ENCODE measurements at places on chromosomes 11 and 22.

GRCh38 chr22:38833061-38833460, 10.8 kb downstream of the NPTXR start:
- DNase-seq, result no peak

GRCh38 chr11:27060816-27061460, 20.3 kb downstream of the BBOX1 start:
- no peak for DNase-seq

- no peak for DNase-seq
These were observed 32.7 kb downstream of the C11orf91 start for GRCh38 chr11:33667819-33668467.

DNA sequence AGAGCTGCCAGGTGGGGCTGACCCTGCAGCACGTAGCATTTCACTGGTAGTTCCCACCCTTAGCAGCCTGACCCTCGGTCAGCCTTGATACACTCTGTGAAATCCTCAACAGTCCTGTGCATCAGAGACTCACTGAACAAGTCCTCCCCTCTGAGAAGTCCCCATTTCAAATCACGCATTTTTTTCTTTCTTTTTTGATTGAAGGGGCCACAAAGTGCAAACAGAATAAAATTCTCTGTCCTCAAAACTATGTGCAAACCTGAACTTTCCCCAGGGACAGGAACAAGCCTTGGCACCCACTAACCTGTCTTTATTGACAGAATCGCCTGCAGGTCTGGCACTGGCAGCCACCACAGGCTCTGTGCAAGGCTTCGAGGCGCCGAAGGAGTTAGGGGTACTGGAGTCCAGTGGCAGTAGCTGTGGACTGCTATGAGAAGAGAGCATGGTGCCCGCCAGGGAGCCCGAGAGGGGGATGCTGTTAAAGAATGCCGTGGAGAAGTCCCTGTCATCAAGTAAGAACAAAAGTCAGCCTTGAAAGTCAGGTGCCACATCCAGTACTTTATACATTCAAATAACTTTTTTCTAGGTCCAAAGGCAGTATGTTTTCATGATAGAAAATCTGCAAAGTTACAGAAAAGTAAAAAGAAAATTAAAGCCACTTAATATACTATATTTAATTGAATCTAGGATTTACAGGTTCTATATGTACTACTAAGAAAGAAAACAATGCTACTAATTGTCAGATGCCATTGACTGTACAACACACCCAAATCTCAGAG, 53.8 kb downstream of the HIRA start:
- no peak for DNase-seq

- no peak for DNase-seq
These were observed 3.0 kb upstream of the YPEL4 start for GRCh38 chr11:57652662-57653061.

DNA sequence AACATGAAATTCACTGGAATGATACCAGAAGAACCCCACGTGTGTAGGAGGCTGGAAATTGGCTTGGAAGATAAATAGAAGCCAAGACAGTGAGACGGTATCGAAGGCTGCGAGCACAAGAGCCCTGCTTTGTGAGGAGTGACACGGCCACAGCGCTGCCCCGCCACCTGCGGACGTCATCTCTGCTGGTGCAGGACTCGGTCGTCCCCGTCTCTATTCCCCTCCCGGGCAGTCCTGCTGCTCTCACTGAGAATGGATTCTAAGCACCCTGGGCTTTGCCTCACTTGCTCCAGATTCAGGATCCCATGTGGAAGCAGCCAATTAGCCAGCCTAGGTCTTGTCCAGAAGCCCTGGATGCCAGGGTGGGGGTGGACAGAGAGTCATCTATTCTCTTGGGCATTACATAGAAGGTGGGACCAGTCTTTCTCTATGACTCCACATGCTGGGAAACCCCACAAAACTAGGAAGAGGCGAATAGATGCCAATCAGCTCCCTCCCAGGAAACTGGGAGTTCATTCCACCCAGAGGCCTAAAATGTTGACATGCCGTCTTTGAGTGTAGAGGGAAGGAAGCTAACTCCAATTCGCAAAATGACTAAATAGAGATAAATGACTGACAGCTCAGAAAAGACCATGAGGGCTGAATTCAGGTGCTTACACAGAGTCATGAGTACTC, 25.1 kb downstream of the APOL3 start:
- DNase-seq, result no peak

DNA sequence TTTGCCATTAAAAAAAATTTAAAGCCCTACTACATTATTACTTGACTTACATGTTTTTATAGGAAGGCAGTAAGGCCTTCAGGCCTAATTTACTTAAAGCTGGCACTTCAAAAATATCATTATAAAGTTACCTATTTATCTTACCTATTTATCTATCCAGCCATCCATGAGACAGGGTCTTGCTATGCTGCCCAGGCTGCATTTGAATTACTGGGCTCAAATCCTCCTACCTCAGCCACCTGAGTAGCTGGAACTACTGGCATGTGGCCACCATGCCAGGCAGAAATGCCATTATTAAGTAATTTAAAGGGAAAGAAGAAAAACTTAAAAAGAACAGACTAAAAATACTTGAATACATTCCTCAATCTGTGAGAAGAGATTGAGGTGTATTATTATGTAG, 60.3 kb upstream of the CLNS1A start:
- DNase-seq, result no peak

GRCh38 chr11:76348348-76348747, 32.6 kb downstream of the THAP12 start:
- DNase-seq, result no peak

Data from activated T-cell treated with anti-CD3 and anti-CD28 coated beads, Interleukin-2, amount 50 U/mL, for 1 hour (primary cell).